Stimulated activated CD8-positive, alpha-beta memory T cell treated with anti-CD3 and anti-CD28 coated beads, Interleukin-4, amount 100 ng/mL, for 1 hour (primary cell): ENCODE measurements at places on chromosomes 2 and 18.

GRCh38 chr2:202278944-202279343 is 13.4 kb downstream of the NOP58 start:
- DNase-seq: no peak

DNA sequence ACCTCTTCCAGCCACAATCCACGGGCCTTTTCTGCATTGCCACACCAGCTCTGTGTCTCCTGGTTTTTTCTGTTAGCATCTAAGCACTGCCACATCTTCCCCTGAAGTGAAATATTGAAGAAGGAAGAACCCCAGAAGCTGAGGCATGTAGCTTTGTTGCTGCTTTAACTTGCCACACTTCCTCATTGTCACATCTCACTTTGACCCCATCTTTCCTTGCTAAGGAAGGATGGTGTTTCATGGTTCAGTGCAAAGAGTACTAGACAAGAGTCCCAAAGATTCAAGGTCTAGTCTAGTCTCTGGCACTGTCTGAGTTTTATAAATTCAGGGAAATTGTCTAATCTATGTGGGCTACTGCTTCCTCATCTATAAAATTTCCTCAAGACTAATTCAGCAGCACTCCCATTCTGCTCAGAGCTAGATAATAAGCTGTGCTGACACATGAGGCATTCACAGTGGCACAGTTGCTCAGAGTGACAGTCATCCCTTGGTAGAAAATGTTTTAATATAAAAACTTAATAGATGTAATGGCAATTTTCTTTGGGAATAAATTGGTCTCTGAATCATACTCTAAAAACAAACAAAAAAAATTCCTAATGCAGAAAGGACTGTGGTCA is 483.0 kb upstream of the ID2 start:
- DNase-seq: no peak

- no peak for DNase-seq
Measured at GRCh38 chr2:66872986-66873754, 438.2 kb downstream of the MEIS1 start.

DNA sequence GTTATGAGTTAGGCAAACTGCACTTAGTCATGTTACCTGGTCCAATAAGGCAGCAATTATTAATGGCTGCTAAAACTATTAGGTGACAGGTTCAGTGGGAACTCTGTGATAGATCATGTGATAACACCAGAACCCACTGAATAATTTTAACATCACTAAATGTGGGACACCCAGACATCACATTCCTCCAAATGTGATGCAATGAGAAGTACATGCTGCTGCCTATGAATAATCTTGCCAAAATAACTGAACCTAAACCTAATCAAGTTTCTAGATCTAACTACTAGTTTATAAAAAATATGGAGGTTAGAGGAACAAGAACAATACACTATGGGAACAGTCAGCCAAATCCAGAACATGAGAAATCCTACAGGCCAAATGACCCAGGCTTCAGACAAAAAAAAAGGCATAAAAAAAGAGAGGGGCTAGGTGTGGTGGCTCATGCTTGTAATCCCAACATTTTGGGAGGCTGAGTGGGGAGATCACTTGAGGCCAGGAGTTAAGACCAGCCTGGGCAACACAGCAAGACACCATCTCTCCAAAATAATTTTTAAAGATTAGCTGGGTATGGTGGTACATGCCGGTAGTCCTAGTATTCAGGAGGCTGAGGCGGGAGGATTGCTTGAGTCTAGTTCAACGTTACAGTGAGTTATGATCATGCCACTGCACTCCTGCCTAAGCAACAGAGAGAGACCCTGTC is 7.0 kb upstream of the ACTR2 start:
- no peak for DNase-seq

DNA sequence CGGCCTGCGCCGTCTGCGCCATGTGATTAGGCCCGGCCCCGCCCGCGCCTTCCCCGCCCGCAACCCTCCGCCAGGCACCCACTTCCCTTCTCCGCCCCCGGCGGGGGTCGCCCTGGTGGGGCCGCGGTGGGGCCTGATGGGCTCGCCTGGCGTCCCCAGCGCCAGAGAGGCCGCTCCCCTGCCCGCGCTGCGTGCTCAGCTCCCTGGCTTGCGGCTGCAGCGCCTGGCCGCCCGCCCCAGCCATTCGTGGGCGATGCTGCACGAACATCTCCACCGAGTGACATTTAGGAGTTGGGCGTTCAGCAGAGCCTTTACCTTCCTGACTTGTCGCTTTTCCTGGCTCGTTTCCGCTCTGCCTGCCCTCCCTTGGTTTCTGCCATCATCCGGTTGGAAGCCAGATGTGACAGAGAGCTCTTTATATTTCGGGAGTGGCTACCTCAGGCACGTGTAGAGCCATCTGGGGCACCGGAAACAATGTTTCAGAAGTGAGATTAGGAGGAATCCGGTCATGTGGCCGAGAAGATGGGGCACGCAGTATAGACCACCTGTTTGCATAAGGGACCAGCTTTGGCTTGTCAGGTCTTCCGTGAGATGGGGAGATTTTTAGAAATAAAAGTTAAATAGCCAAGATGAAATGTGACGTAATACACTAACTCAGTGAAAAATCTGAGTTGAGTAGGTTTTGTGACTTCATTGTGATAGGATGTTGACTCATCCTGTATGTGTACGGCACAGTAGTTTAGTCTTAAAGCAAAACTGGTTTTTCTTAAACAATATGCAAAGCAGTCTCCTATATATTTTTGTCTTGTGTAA is 1.2 kb downstream of the GLS start:
- peak; percentile 49 for DNase-seq

GRCh38 chr2:6535572-6535971 is 330.1 kb downstream of the CMPK2 start:
- DNase-seq: no peak

DNA sequence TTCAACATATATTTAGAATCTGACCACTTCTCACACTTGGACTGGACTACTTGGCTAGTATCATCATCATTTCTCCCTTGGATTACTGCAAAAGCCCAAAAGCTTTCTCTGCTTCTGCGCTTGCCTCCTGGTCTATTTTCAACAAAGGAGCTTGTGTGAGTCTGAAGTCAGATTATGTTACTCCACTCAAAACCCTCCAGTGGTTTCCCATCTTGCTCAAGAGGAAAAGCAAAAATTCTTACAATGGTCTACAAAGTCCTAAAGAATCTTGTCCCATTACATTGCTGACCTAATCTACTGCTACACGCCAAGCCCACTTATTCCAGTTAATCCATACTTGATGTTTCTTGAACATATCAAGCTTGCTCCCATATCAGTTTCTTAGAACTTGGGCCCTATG is 9.6 kb downstream of the PREPL start:
- DNase-seq: no peak

GRCh38 chr2:112614201-112614840 is 29.9 kb downstream of the CHCHD5 start:
- DNase-seq: no peak

DNA sequence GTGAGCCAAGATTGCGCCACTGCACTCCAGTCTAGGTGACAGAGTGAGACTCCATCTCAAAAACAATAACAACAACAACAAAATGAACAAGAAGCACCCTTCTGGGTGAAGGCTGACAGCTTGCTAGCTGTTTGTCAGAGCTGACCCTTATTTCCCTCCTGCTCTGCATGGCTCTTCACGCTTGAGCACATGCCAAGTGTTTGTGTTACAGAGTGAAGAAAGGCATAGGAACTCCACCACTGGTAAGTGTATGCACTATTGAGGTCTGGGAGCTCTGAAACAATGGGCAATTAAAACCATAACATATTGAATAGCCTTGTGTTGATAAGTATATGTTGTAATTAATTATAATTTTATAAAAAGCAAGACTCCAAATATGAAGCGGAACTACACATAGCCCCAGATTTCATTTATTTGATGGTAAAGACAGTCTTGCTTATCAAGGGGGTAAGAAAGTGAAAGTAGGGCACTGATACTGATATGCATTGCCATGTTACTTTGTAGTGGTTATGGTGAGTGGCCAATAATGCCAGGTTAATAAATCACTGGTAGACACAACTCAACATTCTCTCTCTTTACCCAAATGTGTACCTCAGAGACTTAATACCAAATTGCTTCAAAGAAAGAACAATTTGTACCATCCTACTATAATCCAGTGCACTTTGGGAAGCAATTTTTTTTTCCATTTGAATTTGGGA is 163.4 kb downstream of the VWC2L start:
- DNase-seq: no peak
